ENCODE measurements at places on chromosomes 2 and 18. TPM values are rescaled to one million over a fixed set of nuclear protein-coding genes. Genes with fewer than 3 reads are reported as not detected.

CRYGD gene
- not detected for total RNA-seq

DNA sequence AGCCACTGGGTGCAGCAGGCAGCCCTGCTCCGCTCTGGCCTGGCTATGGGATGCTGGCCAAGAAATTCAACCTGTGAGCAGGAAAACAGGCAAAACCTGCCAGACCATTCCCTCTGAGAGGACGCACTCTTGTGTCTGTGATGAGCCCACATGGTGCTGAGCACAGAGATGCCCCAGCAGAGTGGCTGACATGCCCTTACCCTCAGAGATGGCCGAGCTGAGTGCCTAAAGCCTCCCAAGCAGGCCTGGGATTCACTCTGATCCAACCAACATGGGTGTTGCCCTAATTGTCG is 34.3 kb upstream of the TAF1B start:
- no peaks in the 10 kb centered on the region for H3K36me3 ChIP-seq
- no peak overlapping the region for H3K4me3 ChIP-seq
- peaks cover 6% of the 10 kb centered on the region for H3K4me1 ChIP-seq
- H3K27me3 ChIP-seq: no peaks in the 10 kb centered on the region
- H3K27ac ChIP-seq: no peak overlapping the region

ACMSD gene
- total RNA-seq: not detected

DNA sequence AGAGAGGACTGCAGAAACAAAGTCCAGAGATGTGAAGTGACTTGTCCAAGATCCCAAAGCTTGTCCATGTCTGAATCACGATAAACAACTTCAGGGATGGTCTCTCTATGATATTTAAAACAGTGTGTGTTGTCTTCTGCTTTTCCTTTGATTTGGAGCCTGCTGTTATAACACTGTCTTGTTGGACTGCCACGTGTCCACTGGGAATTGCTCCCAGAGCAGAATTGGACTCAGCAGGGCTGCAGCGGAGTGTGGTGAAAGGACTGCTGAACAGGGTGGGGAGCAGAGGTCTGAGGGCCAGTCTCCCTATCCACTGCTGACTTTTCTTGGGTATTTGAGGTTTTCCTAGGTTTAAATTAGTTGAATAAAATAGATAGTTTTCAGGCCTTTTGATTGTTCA is 68.3 kb downstream of the IL1R2 start:
- DNase-seq: no peak
- peaks cover 68% of the 10 kb centered on the region for H3K4me1 ChIP-seq
- no peaks in the 10 kb centered on the region for H3K27me3 ChIP-seq
- no peak overlapping the region for H3K4me3 ChIP-seq

DNA sequence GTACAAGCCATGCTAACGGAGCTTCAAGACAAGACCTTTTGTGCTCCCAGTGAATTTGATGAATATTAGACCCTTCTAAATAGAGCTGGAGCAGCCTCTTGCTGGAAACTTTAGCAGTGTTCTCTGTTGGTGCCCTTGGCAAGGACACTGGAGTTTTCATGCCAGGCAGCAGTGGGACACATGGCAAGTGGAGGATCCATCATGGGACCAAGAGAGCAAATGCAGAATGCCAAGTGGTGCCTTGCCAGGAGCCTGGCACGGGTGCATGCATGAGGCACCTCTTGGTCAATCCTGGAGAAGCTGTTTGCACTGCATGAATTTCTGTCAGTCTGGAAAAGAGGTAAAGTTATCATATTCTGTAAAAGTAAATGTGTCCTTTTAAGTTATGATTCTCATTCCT is 59.1 kb downstream of the NETO1 start:
- no peak for DNase-seq
- no peak overlapping the region for H3K4me3 ChIP-seq
- no peaks in the 10 kb centered on the region for H3K36me3 ChIP-seq
- no peaks in the 10 kb centered on the region for H3K27me3 ChIP-seq
- no peaks in the 10 kb centered on the region for H3K4me1 ChIP-seq

LRRTM1 gene
- not detected for total RNA-seq

DNA sequence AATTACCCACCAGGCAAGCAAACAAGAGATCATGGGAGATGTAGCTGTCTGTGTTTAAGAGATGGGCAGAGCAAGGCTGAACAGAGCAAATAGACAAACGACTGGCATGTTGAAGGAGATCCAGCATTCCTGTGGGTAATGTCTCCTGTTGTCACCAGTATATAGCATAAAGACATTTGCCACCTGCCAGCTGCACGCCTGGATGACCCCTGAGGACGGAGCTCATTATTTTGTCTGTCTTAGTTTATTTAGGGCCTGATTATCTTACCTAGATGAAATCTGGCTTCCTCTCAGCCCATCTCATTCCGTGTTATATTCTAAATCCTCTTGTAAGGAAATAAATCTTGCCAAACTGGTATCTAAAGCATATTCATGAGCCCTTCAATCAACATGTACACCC is 510.3 kb upstream of the LINC00305 start:
- no peaks in the 10 kb centered on the region for H3K4me1 ChIP-seq
- H3K36me3 ChIP-seq: no peaks in the 10 kb centered on the region
- no peaks in the 10 kb centered on the region for H3K27me3 ChIP-seq
- no peak overlapping the region for H3K4me3 ChIP-seq
- no peak overlapping the region for H3K27ac ChIP-seq

KRTCAP3 gene
- total RNA-seq: 1.4 TPM

DNA sequence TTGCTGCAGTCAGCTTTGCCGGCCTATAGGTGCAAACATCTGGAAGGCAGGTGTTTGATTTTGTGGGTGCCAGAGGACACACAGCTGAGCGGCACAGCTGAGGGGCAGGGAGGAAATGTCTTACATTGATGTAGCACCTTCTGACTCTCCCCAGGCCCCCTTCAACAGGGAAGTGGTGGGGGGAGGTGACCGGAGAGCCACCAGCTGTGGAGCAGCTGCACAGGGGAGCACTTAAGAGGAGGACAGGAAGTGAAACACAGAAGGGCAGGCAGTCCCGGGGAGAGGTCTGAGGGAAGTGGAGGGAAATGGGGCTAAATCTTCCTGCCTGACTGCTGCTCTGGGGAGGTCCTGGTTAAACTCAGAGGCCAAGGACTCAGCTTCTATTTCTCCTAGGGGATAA is 409.1 kb downstream of the TNS1 start:
- H3K27me3 ChIP-seq: no peaks in the 10 kb centered on the region
- H3K36me3 ChIP-seq: peaks cover 3% of the 10 kb centered on the region
- H3K4me3 ChIP-seq: no peak overlapping the region
- H3K27ac ChIP-seq: no peak overlapping the region

DNA sequence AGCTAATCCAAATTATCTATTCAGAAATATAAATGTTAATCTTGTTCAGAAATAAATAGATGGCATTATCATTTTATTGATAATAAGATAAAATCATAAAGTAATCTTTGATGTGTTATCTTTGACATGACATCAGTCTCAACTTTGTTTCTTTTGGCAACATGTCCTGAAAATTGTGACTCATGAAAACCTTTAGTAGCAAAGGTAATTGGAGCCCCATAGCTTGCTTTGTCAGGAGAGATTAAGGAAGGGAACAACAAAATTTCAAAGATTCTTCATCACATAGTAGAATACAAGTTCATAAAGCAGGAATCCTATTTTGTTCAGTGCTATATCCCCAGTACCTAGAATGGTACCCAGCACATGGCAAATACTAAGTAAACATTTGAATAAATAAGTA is 165.4 kb downstream of the KCNE4 start:
- H3K27me3 ChIP-seq: no peaks in the 10 kb centered on the region
- H3K27ac ChIP-seq: no peak overlapping the region
- H3K36me3 ChIP-seq: no peaks in the 10 kb centered on the region
- no peak overlapping the region for H3K4me3 ChIP-seq
- no peak for DNase-seq

DNA sequence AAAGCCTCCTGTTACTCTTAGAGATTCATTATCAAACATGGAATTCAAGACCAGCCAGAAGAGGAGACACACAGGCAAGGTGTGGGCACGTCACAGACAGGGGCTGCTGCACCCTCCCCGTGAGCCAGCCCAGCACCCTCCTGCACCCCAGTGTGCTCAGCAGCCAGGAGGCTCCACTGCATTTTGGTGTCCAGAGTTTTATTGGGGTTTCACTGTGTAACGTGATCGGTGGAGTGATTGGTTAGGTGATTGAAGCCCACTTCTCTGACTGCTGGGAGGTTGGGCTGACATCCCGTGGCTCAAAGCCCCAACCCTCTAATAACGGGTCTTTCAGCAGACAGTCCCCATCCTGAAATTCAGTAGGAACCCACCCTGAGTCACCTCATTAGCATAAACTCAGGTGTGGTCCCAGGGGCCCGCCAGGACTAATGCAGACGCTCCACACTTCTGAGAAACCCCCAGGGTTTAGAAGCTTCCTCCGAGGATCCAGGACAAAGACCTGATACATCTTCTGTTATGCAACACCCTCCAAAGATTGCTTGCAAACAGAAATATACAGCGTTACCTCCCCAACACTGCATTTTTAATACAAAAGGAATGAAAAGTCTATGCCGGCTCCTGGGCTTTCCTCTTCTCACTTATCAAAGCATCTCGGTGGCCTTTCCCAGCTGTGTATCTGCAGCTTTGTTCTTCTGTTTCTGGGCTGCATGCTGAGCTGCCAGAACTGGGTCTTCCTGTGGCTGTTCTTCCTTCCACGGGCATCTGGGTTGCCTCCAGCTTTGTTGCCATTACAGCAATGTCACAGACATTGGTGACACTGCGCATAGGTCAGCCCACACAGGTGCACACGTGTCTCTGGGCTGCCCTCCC is 43.7 kb upstream of the SNED1 start:
- H3K4me1 ChIP-seq: no peaks in the 10 kb centered on the region
- no peak overlapping the region for H3K27ac ChIP-seq
- no peak overlapping the region for H3K4me3 ChIP-seq
- DNase-seq: no peak
- no peaks in the 10 kb centered on the region for H3K36me3 ChIP-seq

- H3K4me3 ChIP-seq: no peak overlapping the region
- no peaks in the 10 kb centered on the region for H3K4me1 ChIP-seq
- peaks cover 6% of the 10 kb centered on the region for H3K36me3 ChIP-seq
- no peak overlapping the region for H3K27ac ChIP-seq
- H3K27me3 ChIP-seq: no peaks in the 10 kb centered on the region
- DNase-seq: no peak
These were observed 91.9 kb upstream of the IL1R2 start for GRCh38 chr2:101899871-101900270.

NPC1 gene
- total RNA-seq: 48.2 TPM

MYO5B gene
- total RNA-seq: 0.97 TPM

NEU4 gene
- total RNA-seq: 1.3 TPM

BUB1 gene
- 7.6 TPM for total RNA-seq

DNA sequence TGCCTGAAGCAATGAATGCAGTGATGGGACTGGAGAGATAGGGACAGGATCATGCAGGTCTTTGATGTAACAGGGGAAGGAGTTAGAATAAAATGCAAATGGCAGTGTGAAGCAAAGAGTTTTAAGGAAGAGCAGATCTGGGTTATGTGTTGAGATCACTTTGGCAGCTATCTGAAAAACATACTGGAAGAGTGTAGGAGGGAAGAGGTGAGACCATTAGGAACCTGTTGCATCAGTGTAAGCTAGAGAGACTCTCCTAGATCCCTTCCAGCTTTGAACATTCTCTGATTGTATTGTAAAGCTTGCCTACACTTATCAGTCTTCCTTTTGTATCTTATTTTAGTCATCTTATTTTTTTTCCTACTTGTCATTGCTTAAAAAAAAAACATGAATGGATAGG is 10.5 kb downstream of the ACVR2A start:
- no peak for DNase-seq
- peaks cover 18% of the 10 kb centered on the region for H3K4me1 ChIP-seq
- no peak overlapping the region for H3K27ac ChIP-seq
- no peaks in the 10 kb centered on the region for H3K36me3 ChIP-seq
- no peak overlapping the region for H3K4me3 ChIP-seq

DNA sequence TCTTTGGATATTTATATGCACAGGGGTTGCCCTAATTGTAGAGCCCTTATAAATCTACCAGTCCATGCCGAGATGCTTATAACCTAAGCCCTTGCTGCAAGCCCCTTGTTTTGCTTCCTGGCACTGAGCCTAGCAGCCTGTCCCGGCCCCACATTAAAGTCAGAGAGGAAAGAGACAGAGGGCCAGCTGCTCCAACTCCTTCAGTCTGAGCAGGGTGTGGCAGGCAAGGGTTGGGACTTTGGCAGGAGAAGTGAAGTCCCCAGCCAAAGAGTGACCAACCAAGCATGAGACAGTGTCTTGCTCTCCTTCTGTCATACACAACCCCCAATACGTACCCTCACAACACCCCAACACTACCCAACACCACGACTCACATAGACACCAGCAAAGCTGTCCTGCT is 54.7 kb upstream of the FZD7 start:
- no peaks in the 10 kb centered on the region for H3K36me3 ChIP-seq
- no peak overlapping the region for H3K27ac ChIP-seq
- H3K4me3 ChIP-seq: no peak overlapping the region
- peaks cover 3% of the 10 kb centered on the region for H3K27me3 ChIP-seq
- H3K4me1 ChIP-seq: peaks cover 6% of the 10 kb centered on the region

GRCh38 chr2:146801886-146802285 is 1042.9 kb upstream of the ACVR2A start:
- H3K4me3 ChIP-seq: no peak overlapping the region
- no peaks in the 10 kb centered on the region for H3K36me3 ChIP-seq
- H3K27ac ChIP-seq: no peak overlapping the region
- no peaks in the 10 kb centered on the region for H3K27me3 ChIP-seq

- H3K27ac ChIP-seq: peak overlapping the region; percentile 99
- peak overlapping the region; percentile 84 for H3K4me3 ChIP-seq
- peaks cover 85% of the 10 kb centered on the region for H3K36me3 ChIP-seq
- no peaks in the 10 kb centered on the region for H3K27me3 ChIP-seq
- peaks cover 65% of the 10 kb centered on the region for H3K4me1 ChIP-seq
These were observed 5.2 kb downstream of the FN1 start for GRCh38 chr2:215430528-215431187.

- H3K4me3 ChIP-seq: no peak overlapping the region
- no peaks in the 10 kb centered on the region for H3K27me3 ChIP-seq
- no peak overlapping the region for H3K27ac ChIP-seq
- H3K36me3 ChIP-seq: peaks cover 5% of the 10 kb centered on the region
These were observed 16.7 kb upstream of the SFXN5 start for GRCh38 chr2:73088211-73088610.

GRCh38 chr2:221495731-221496130 is 76.4 kb downstream of the EPHA4 start:
- H3K27ac ChIP-seq: no peak overlapping the region
- no peak for DNase-seq
- no peaks in the 10 kb centered on the region for H3K4me1 ChIP-seq
- H3K27me3 ChIP-seq: no peaks in the 10 kb centered on the region

CCL20 gene
- 0.45 TPM for total RNA-seq

NEU2 gene
- total RNA-seq: not detected

DNA sequence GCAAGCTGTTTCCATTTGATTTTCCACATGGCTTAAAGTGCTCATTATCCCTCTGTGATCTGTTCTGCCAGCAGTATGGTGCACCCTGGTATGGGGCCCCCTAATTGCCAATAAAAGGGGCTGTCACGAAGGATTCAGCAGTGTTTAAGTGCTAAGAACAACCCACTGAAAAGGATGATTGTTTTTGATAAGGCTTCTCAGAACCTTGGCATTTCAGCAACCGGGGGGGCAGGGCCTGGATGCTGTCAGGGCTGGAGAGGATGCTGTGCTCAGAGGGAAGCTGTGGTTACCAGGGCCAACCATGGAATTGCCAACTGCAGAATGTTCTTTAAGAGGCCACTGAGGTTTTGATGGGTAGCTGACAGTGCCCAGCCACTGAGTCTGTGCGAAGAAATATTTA is 117.8 kb downstream of the CTIF start:
- peaks cover 12% of the 10 kb centered on the region for H3K4me1 ChIP-seq
- peaks cover 3% of the 10 kb centered on the region for H3K36me3 ChIP-seq
- DNase-seq: no peak
- no peaks in the 10 kb centered on the region for H3K27me3 ChIP-seq
- peak overlapping the region; percentile 69 for H3K27ac ChIP-seq
